ENCODE measurements at places on chromosomes 11 and 22.

DNA sequence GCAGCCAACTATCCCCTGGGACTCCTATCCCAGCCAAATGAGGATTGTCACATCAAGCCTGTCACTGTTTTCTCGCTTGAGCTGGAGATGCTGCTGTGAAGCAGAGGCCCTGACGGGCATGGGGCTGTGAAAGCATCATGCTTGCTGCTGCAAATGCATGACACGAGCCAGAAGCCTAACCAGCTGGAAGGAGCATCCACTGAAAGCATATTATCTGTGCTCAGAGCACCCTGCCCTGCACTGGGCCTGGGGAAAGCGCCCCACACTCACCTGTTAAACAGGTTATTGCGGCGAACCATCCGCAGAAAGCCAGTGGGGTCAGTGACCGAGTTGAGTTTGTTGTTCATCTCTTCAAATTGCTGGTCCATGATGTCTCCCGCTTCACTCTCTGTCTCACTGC is 110.9 kb upstream of the PITPNB start:
- no peak for DNase-seq

DNA sequence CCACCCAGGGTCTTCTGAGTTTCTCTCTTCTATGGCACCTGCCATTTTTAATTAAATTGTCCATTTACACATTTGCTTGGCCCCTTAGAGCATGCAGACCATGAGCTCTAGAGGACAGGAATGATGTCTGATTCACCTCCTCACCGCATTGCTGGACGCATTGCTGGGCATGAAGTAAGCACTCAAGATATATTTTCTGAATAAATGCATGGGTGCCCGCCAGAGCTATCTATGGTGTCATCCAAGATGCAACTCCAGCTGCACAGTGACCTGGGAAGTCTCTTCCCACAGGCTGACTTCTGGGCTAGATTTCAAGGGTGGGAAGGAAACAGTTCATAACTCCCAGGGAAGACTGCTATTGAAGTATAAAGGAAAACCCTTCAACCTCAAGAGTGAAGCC is 66.6 kb upstream of the ASPHD2 start:
- no peak for DNase-seq

GRCh38 chr22:42676059-42676607 is 26.9 kb upstream of the CYB5R3 start:
- DNase-seq, result no peak

DNA sequence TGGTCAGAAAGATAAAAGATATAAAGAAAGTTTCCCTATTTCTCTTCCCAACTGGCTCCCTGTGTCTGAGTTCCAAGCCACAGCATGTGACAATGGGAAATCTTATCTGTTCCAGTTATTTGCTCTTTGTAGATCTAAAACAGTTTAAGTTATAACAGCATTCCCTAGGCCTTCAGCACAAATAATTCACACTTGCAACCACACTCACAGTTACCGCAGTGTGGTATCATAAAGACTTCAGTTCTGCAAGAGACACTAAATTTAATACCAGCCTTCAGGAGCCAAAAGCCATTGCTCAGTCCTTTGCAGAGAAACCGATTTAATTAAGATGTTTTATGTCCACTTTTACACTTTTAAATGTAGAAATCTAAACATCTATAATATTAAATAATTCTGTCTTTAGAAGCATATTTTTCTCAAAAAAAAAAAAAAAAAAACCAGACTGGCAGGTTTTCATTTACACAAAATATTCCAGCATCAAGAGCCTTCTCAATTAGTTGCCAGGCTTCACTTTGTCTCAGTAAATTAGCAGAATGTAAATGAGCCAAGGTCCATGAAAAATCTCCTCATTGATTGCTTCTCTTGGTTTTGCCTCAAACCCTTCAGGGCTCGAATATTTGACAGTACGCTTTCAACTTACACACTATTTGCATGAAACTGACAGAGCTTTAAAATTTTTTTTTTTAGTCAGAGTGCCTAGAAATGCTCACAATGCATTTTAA is 300.0 kb upstream of the DDI1 start:
- DNase-seq, result no peak

GRCh38 chr11:12413141-12414052 is 36.0 kb downstream of the PARVA start:
- no peak for DNase-seq

DNA sequence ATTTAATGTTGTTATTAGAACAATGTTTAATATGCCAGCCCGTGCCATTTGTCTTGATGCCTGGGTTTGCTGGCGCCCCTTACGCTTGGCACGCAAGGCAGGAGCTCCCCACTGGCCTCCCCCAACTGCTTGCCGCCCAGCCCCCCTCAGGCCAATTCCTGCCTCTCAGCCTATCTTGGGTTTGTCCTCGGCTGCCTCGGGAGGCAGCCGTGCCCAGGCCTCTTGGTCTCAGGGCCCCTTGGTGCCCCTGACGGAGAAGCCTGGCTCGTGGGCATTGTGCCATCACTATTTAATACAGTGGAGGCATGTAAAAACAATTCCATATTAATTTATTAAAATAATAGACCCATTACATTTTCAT is 119.8 kb downstream of the KCNQ1OT1 start:
- no peak for DNase-seq

- no peak for DNase-seq
These were observed 1.4 kb upstream of the CELSR1 start for GRCh38 chr22:46538814-46539160.

DNA sequence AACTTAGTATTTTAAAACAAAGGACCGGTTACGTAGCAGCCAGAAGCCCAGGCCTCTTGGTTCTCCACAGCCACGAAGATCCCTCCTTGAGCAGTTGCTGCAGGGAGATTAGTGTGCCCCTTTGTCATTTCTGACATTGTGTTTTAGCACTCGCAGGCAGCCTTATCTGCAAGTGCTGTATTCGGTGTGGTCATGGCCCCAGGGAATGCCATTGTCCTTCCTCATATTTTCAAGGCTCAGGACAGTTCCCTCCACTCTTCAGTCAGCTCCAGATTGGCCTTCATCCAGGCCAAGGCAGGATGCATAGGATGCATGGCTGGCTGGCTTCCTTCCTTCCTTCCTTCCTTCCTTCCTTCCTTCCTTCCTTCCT is 88.5 kb downstream of the ZBTB16 start:
- no peak for DNase-seq

DNA sequence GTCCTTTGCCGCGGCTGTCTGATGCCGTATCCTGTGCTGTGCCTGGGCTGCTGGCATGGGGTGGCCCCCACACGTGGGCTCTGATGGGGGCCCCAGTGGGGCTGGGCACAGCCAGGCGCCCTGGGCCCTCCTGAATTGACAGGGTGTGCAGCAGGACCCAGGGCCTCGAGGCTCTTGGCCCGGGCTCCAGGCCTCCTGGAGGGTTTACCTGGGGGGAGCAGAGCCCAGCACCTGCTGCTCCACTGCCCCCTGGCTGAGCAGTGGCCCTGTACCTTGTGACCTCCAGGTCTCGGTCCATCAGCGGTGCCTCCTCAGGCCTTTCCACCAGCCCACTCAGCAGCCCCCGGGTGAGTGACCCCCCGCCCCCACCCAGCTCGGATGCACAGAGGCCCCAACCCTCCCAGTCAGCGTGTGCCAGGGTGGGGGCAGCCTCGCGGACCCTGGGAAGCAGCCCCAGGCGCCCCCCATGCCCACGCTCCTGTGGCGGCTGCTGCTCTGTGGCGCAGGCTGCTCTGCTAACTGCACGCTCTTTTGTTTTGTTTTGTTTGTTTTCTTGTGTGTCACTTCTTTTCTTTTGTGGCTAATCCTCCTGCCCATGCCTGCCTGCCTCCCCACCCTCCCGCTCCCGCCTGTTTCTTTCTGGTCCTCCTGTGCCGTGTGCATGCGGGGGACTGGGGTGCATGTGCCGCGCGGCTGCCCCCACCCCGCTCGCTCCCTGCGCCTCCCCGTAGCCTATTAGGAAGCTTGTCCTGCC is 36.9 kb downstream of the MOB2 start:
- peak; percentile 84 for DNase-seq

- no peak for DNase-seq
These were observed 44.3 kb upstream of the BMAL1 start for GRCh38 chr11:13233173-13233745.

- DNase-seq, result no peak
These were observed 40.5 kb upstream of the STK33 start for GRCh38 chr11:8634498-8634897.

DNA sequence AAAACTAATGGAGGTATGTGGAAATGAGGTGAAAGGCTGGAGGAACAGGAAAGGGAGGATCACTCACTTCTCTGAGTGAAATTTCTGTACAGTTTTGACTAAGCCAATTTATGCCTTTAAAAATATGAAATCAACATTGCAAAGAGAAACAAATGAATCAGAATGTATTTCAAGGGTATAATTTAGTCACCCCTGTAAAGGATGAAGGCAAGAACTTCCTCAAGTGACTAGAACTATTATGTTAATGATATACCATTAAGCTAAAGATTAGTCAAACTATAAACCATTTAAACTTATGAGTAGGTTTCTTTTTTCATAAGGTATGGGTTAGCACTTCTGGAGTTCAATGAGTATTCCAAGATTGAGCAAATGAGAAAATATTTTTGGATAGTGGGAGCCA is 184.5 kb upstream of the CHORDC1 start:
- no peak for DNase-seq

DNA sequence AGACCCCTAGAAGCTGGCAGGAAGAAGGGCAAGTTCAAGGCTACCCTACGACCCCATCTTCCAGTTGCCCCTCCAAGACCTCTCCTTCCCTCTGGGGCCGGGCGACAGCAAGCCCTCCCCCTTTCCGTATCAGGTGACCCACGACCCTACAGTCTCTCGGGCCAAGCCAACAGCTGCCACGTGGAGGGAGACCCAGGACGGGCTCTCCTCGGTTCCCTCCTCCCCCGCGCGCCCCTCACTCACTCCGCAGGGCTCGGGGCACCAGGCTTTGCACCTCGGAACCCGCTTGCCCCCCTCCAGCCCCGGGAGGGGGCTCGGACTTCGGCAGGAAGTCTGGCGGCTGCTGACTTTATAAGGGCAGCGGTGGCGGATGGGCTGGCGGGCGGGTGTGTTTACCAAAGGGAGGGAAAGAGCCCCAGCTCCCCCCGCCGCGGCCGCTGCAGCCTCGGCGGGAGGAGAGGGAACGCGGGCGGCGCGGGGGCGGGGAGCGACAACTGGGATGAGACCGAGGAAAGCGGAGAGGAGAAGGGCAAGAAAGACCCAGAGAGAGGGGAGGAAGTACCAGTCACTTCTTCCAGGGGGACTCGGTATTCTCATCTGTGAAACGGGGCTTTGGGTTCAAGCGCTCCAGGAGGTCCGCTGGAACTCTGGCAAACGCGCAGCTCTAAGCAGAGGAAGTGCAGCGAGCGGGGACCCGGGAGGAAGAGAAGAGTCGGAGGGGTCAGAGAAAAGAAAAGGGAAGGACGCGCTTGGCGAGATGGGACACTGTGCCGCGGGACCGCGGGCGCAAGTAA is 767 bp downstream of the SLC43A1 start:
- no peak for DNase-seq

DNA sequence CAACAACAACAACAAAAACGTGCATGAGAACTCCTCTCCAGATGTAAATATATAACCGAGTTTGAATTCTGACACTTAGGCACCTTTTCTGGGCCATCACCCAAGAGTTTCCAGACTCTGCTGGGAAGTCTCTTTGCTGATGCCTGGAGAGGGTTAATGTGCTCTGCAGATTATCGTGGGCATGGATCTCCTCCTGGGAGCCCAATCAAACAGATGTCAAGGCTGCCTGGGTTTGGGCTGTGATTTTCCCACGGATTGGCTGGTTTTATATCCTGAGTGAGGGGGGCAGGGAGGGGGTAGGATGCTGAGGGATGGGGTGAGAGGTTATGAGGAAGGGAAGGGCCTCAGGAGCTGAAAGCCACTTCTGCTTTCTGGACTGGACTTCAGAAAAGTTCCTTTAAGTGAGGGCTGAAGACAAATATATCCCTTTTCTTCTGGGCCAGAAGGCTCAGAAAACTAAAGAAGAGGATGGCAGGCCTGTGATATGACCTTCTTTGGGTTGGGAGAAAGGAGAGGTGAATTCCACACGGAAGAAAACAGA is 4.2 kb downstream of the ELF5 start:
- no peak for DNase-seq

- peak; percentile 85 for DNase-seq
These were observed 15.6 kb downstream of the ARAP1 start for GRCh38 chr11:72736452-72737069.

DNA sequence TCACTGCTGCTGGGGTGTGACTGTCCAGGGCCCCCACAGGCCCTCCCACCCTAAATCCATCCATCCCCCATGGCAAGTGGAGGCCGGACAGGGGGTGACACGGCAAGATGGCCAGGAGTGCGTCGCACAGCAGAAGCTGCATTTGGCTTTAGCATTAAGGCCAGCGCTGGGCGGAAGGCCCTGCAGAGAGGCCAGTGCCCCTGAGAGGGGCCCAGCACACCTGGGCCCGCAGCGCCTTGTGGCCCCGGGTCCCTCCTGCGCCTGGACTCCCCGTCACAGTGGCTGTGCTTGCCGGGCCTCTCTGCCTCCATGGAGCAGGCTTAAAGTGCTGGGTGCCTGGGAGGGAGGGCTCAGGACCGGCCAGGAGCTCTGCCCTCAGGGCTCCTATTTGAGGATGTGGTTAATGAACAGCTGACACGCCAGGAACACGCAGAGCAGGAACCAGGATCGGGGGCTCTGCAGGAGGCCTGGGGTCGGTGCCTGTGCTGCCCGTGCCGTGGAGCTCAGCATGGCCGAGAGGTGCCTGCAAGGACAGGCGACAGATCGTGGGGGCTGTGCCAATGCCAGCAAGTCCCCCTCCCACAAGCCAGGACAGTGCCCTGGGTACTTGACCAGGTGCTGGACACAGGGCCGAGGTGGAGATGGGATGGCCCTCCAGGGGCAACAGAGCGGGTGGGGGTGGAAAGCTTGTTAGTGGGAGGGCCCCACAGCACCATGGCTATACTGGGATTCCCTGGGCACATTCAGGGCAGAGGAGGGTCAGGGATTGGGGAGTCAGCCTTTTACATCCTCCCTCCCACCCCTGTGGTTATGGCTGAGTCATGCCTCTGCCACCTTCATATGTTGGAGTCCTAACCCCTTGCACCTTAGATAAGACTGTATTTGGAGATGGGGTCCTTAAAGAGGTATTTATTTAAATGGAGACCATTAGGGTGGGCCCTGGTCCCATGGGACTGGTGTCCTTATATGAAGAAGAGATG is 30.9 kb upstream of the CARS1 start:
- DNase-seq, result no peak

DNA sequence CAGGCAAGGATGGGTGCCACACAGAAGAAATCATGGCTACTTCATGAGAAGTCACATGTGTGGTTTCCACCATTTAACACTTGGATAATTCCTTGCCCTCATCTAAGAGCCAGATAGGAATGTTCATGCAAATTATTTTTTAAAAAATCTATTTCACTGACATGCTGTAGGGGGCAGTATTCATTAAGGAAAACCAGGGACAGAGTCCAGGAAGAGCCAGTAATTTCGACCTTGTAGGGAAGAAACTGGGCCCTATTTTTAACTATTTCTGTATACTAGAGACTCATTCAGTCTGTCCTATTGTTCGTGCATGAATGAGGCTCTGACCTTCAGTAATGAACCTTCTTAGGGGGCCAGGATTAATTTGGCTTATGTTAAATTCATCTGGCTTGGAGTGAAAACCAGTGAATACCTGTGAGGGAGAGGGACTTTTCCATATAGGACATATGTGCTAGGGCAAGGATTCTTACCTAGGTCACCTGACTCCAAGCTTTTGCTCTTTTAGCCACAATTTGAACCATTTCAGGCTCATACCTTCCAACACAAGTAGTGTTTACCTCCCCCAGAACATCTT is 192.7 kb downstream of the NAV2 start:
- peak; percentile 31 for DNase-seq
